ENCODE measurements at places on chromosomes 13 and 19.
A peak's percentile ranks its signal among the peaks of the same experiment; 100 is the strongest.

DNA sequence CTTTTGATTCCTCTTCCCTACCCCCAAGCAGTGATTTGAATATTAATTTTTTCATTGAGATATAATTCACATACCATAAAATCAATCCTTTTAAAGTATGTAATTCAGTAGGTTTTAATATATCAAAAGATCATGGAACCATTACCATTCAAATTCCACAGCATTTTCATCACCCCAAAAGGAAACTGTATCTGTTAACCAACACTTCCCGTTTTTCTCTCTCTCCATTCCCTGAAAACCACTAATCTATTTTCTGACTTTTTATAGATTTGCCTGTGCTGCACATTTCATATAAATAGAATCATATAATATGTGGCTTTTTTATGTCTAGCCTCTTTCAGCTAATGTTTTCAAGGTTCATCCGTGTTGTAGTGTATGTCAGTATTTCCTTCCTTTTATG, 107.1 kb downstream of the PAN3 start:
- no peak for DNase-seq

DNA sequence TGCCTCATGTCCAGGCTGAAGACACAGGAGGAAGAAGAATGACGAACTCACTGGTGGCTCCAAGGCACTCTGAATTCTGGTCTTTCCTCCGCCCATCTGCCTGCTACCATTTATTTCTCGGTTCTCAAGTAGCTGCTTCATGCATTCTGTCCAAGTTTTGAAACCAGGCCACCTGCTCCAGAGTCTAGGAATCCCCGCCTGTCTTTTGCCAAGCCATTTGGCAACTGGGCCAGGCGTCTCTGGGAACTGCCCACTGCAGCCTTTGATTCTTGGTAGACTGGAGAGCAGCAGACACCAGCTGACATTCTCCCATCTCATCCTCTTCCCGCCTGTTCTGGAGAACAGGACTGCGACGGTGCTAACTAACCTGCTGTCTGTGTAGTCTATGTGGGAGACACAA, 10.8 kb downstream of the SLC35E1 start:
- DNase-seq = no peak

DNA sequence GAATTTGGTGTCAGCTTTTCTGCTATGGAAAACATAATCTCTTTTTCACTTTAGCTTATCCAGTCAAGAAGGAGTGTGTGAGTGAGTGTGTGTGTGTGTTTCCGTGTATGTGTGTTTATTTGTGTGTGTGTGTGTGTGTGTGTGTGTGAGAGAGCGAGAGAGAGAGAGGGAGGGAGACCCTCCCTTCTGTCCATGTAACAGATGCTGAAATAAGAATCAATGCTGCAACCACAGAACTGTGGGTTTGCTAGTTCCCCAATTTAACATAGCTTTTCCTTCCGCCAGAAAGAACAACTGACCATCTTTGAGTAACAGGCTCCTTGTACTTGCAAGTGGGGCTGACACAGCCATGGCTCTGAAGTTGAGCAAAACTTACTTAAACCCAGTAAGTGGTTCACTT, 5.2 kb downstream of the LCP1 start:
- DNase-seq = no peak

DNA sequence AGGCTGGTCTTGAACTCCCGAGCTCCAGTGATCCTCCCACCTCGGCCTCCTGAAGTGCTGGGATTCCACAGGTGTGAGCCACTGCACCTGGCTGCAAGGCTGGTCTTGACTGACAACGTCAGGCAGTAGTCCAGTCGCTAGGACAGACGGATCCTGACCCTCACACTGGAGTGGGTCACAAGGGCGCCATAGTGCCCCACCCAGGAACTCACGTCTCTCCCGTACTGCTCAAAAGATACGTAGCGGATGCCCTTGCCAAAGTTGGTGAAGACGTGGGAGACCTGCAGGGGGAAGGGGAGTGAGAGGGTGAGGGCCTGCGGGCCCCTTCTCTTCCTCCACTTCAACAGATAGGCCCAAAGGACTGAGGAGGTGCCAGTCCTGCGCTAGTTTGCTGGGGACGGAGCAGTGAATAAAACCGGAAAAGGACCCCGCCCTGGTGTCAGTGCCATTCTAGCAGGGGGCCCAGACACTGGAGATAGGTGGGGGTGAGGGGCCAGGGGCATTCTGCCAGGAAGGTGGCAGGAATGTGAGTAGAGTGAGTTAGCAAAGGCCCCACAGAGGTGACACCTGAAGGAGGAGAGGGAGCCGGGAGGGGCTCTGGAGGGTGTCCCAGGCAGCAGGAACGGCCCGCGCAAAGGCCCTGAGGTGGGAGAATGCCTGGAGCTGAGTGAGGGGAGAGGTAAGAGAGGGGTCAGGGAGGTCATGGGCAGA, 11.9 kb downstream of the MRPS12 start:
- no peak for DNase-seq

DNA sequence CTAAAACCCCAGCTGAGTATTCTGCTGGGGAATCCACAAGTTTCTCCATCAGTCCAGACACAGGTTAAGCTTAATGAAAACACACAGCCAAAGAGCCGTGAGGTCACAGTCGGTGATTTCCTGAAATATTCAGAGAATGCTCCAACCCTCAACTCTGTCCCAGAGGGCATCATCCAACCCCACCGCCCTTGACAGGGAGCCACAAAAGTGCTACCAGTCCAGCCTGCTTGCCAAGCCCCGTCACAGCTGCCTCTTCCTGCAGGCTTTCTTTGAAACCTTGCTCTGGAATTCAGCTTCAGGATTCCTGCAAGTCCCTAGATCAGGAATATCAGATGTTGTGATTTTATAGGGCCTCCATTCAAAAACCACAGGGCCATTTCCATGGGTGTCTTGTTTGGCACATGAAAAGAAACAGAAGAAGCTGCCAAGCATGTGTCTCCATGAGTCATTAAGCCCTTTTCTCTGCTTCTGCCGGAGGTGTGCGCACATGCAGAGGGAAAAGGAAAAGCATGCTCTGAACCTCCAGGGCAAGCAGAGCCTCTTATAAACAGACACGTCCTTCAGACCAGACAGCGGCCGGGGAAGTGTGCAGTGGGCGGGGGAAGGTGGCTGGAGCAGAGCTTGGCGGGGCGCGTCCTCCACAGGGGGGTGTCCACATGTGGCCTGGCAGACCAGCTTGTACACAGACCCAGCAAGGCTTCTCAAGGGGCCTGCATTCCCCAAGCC, 164.7 kb downstream of the KATNAL1 start:
- DNase-seq = peak; percentile 83

- no peak for DNase-seq
Measured at GRCh38 chr13:84430446-84430845, 548.2 kb upstream of the SLITRK1 start.

DNA sequence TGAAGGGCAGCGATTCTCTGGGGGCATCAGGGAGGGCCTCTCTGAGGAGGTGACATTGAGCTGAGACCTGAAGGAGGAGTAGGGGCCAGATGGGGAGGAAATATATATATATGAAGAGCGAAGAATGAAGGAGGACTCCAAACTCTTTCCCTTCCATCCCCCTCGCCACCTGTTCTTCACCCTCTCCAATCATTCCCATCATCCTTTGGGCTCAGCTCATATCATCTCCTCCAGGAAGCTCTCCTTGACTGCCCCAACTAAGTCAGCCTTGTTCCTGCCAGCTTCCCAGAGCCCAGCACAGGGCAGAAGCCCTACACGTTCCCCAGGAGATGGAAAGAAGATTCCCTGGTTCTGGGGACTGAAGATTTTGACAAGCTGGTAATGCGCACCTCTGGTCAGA, 33.0 kb upstream of the SEMA6B start:
- no peak for DNase-seq

DNA sequence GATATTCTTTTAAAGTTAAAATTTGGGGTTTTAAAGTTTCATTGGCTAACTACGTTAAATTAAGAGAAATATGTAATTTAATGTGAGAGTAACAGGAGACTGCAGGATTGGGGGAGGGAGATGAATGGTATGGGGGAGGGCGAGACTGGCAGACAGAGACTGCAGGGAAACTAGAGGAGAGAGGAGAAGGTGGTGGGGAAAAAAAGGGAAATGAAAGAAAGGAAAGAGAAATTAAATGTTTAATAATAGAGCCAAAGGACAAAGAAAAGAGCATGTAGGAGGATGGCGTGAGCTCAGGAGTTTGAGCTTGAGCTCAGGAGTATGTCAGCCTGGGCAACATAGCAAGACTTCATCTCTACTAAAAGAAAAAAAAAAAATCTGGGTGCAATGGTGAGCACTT, 115.9 kb downstream of the RFC3 start:
- DNase-seq = no peak

DNA sequence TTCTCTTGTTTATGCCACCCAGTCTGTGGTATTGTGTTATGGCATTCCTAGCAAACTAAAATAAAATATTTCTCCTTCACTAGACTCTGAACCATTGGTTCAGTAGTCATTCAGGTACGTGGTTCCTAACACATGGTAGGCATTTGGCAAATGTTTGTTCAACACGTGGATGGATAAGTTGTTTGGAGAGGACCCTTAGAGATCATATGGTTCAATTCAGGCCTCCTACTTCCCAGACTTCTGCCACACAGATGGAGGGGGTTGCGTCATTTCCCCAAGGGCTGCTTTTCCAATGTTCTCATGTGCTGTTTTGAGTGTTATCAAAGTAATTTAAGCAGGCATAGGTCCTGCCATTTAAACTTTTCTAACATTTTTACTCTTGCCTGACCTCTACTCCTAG, 6.7 kb downstream of the CXCL17 start:
- DNase-seq = no peak
